ENCODE measurements at places on chromosomes 2 and 18.

DNA sequence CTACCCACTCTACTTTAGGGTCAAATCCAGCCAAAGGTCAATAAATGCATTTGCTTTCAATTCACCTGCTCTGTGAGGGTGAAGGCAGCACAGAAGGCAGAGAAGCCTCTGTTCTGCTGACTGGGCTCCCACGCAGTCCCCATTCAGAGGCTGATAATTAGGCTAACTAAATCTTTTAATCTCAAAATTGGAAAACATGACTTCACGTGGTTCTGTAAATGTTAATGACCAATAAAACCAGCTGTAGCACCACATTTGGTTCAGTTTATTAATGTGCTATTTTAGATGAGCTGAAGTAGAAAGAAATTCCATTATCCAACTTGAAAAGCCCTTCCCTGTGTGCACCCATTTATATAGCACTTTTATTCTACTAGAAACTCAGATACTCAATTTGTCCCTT is 310.6 kb downstream of the C1D start:
- DNase-seq: no peak

DNA sequence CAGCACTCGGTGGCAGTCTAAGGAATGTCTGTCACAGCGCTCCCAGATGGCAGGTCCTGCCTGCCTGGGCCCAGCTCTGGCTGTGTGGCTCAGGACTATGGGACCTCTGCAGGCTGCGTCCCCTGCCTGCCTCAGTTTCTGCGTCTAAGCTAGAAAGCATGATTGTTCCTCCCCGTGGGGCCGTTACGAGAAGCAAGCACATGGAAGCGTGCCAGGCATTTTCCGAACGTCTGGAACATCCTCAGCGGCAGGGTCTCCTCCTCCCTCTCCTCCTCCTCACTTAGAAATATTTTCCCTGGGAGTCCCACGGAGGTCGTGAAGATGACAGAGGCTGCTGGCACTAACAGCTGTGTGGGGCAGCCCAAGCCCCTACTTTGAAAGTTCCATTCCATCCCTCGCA is 43.3 kb downstream of the LRRFIP1 start:
- DNase-seq: no peak

GRCh38 chr18:44579028-44579702 is 101.5 kb upstream of the SETBP1 start:
- peak; percentile 57 for DNase-seq

DNA sequence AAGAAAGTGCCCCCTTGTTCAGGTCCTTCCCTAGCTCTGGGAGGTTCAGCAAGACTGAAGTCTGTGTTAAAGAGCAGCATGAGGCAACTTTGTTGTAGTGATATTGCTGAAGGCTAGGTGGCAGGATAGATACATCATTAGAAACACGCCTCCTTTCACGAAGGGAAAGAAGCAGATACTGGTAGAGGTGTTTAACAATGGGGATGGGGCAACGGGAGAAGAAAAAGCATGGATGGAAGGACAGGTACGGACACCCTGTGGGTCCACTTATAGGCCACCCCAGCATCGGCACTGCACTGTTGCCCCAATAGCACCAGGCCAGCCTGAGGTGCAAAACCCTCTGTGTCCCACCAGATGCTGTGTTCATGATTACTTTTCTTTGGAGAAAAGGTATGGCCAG is 3.5 kb upstream of the IGFBP5 start:
- DNase-seq: peak; percentile 63

- DNase-seq: no peak
These were observed 26.5 kb downstream of the CRYGD start for GRCh38 chr2:208097801-208098200.

DNA sequence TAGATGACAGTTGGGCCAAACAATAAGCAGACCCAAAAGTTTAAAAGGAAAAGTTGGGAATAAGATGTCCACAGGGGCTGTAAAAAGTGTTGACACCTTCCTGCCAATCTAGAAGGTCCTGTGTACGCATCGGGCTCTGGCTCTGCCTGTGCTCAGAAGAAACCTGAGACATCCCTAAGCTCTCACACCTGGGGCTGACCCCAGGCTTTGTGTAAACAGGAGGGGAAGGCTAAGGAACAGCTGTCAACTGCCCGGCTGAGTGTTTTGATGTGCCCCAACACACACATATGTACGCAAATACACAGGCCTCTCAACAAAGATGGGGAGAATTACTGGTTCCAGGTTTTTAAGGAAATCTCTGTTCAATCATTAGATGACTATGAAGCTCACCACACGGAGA is 59.5 kb downstream of the TMEM131 start:
- no peak for DNase-seq

GRCh38 chr18:37006742-37007141 is 177.8 kb downstream of the KIAA1328 start:
- DNase-seq: peak; percentile 11

DNA sequence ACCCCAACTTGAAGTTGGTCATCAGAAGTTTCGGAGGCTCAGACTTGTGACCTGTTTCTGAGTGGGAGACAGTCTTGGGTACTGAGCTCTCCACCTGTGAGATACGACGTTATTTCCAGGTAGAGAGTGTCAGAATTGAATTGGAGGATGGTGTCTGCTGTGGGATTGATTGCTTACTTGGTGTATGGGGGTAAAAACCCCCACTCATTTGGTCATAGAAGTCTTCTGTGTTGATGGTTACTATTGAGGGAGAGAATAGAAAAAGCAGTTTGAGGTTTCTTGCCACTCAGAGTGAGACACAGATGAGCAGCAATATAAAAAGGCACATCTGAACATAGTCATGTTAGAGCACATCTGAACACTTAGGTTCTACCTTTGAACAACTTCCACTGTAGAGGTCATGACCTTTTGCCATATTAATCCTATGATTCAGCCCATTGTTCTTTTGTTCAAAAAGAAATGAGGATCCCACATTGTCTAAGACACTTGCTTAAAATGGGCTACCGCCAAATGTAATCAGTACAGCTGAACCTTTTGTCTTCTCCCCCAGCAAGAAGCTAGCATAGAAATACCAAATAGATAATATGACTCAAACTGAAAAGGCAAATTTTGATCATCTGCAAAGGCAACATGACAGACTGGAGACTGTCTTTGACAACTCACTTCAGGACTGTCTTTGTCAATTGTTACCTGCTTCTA is 73.3 kb downstream of the NAB1 start:
- DNase-seq: peak; percentile 48

DNA sequence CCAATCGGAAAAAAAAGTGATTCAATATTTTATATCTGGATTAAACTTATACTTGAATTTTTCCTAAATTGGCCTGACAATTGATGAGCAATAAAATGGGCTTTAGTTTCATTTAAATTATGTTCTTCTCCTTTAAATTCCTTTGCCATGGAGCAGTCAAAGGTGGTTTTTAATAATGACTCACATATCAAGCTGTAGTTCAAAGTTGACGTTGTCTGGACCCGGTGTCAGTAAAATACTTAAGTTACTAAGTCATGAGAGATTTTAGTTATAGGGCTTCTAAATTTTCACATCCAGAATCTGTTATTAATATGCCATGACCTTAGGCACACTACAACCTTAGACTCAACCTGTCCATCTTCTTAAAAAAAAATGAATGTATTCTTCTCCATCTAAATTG is 62.5 kb downstream of the CDH2 start:
- DNase-seq: no peak

- DNase-seq: no peak
These were observed 295.8 kb upstream of the ZNF804A start for GRCh38 chr2:184302506-184302905.

- DNase-seq: peak; percentile 42
These were observed 399.8 kb downstream of the TMEM182 start for GRCh38 chr2:103161456-103162289.

- DNase-seq: peak; percentile 10
These were observed 43.3 kb upstream of the SETBP1 start for GRCh38 chr18:44637210-44638033.

- no peak for DNase-seq
These were observed 19.4 kb downstream of the OTOF start for GRCh38 chr2:26458365-26459042.

DNA sequence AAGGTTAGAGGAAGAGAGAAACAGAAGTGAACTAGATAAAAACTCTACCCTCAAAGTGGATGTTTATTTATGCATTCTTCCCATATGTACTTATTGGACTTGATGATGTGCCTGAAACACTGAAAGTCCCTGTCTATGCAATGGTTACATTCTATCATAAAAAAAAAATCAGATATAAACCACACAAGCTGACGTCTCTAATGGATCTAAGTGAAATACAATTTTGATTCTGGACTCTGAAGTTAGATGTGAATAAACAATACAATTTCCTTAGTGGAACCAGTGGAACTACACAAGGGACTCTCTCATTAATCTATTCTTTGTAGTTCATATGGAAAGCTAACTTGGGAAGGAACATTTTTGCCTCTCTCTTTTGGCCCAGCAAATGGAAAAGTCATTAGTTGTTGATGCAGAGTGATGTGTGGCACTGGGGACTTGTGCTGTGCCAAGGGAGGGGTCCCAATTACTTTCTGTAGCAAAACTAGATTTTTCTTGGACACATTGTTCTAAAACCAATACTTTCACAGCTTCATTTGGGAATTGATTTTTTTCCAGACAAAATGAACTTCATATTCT is 376.8 kb downstream of the TRIB2 start:
- DNase-seq: no peak

- no peak for DNase-seq
These were observed 65.3 kb downstream of the STAT1 start for GRCh38 chr2:190948671-190949070.

- DNase-seq: no peak
These were observed 98.8 kb downstream of the TNS1 start for GRCh38 chr2:217903859-217904613.

- DNase-seq: no peak
These were observed 35.9 kb upstream of the HTR2B start for GRCh38 chr2:231160701-231161100.

DNA sequence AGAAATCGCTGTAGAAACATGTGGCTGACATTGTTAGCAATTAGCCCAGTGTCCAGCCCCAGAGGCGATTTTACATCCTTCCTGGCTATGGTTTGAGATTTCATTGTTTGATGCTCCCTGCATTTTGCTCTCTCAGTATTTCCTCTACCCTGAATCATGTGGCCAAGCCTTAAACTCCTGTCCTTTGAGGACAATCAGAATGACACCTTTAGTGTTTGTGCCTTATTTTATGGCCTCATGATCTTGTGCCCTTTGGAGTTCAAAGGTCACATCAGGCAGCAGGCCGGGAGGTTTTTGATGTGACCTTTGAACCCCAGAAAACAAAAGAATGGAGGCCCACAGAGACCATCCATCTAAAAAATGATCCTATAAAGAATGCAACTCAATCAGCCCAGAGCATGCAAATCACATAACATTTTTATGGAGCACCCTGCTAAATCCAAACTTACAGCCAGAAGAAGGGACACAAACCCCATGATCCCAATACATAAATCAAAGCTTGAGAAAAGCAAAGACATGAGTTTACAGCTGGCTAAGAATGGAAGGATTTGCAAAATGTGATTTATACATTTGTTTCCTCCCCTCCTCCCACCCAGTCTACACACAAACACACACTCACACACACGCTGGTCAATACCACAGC is 52.5 kb downstream of the FECH start:
- no peak for DNase-seq

DNA sequence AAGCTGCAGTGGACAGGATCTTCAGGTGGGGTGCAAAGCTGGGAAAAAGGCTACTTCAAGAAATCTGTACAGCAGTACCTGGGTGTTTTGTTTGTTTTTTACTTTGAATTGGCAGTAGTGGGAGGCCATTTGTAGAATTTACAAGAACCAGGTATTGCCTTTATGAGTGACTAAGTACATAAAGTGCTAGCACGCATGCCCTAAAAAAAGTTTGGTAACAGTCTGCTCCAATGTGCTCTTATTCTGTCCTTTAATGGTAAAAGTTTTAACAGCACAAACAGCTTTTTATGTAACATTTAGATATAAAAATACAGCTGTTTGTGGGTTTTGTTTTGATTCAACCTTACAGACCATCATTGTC is 17.2 kb downstream of the REV1 start:
- DNase-seq: no peak

GRCh38 chr2:241156971-241157441 is 6.7 kb downstream of the PPP1R7 start:
- no peak for DNase-seq

DNA sequence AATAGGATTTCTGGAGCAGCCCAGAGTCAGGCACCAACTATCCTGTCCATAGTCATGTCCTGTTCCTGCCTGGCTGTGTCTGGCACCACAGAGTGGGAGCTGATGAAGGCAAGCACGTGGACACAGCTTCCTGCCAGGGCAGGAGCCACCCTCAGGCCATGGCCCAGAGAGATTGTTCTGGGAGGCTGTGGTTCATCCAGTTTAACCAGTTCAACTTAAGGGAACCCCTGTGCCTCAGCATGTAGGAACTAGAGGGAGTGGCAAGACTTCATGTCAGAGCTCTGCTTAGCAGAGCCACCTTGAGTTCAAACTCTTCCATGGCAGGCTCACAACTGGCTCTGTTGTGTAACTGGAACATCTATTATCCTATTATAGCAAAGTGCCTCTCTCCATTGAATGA is 73.2 kb upstream of the NCKAP5 start:
- DNase-seq: no peak

- no peak for DNase-seq
These were observed 38.2 kb upstream of the CYP1B1 start for GRCh38 chr2:38113981-38114708.

Measured in GM13977 (cell line).